ENCODE measurements at places on chromosomes 7 and 10.

DNA sequence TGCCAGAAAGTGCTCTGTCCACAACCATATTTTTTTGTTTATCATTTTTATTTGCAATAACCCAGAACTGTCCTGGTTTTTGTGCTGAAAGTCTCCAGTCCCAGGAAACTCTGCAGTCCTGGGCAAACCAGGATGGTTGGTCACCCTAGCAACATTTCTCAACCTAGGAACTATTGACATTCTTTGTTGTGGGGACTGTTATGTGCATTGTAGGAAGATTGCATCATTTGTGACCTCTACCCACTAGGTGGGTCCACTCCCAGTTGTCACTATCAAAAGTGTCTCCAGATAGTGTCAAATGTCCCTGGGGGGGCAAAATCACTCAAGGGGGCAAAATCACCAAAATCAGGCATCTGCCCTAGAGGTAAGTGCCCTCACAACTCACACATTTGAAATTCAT, 14.0 kb upstream of the SRI start:
- DNase-seq = no peak

GRCh38 chr10:124636271-124636995, 107.7 kb downstream of the FAM53B start:
- DNase-seq = no peak

- DNase-seq = no peak
Measured at GRCh38 chr10:72248468-72249151, 25.1 kb upstream of the DDIT4 start.

- DNase-seq = no peak
Measured at GRCh38 chr10:71234004-71234894, 21.9 kb downstream of the UNC5B start.

DNA sequence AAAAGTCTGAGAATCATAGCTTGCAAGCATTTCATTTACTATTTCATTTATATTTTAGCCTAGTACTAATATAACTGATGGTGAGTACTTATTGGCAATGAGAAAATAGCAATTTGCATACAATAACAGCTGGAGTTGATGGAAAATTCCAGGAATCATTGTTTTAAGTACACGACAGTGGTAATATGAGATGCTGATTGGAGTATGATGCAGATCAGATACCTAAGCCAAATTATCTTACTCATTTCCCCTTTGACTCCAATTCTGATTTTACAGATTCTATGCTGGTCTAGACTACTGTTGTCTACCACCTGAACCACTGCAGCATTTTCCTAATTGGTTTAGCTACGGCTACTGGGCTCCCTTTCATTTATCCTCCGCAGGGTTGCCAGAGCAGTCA, 36.7 kb downstream of the GNG11 start:
- DNase-seq = no peak

GRCh38 chr10:65501259-65501658, 1424.6 kb upstream of the LRRTM3 start:
- DNase-seq = no peak

GRCh38 chr10:1766049-1766448, 28.7 kb upstream of the ADARB2 start:
- no peak for DNase-seq

- DNase-seq = no peak
Measured at GRCh38 chr10:71243756-71244395, 31.5 kb downstream of the UNC5B start.

DNA sequence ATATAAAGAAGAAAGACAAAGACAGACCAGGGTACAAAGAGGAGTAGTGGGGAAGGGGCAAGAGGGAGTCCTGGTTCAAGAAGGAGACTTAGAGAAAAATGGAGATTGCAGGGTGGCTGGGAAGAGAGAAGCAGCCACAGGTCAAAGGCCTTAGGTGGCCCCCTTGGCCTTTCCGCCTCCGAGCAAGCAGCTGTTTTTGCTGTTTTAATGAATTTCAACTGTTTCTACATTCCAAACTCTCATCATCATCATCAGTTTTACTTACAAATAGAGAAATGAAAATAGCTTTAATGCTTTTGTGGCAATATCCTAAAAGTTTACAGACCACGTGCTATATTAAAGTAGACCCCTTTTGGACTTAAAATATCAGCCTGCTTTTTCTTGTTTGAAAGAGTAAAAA, 399.7 kb downstream of the EXOC4 start:
- no peak for DNase-seq

GRCh38 chr10:6014241-6014761, 37.0 kb upstream of the IL15RA start:
- DNase-seq = peak; percentile 51

- DNase-seq = no peak
Measured at GRCh38 chr10:110803239-110803749, 68.4 kb upstream of the PDCD4 start.

DNA sequence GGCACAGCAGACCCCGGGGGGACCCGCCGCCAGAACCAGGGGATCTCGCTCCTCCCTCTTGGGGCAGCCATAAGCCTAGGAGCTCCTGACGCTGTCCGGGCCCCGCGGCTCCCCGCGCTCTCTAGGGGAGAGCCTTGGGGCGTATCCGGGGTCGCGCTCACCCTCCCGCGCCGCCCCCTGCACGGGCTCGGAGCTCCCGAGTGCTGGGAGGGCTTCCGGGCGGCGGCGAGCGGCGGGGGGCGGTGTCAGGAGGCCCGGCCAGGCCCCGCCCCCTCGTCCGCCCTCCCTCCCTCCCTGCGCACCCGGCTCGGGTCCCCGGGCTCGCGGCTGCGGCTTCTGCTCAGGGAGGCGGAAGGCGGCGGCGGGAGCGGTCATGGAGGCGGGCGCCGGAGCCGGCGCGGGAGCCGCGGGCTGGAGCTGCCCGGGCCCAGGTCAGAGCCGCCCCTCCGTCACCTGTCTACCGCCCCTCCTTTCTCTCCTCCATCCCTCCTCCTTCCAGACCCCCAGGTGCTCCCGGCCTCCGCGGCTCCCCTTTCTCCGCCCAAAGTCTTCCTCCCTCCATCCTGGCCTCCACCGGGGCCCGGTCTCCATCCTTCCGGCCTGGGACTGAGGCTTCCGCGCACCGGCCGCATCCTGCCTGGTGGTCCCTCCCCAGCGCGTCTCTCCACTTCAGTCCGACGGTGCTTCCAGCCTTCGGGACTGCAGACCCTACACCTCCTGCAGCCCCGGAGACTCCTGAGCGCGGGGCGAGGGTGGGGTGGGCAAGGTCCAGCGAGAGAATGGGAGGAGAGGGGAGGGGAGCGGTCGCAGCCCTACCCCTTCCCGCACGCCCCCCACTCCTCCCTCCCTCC, at the start of gene CCDC136:
Gene CCDC136, plus strand, starts transcription at position 848 of the 851 bp plus-strand sequence. CDS start 444 bp downstream, outside the sequence.
- peak; percentile 49 for DNase-seq

GRCh38 chr10:22962817-22963216, 35.0 kb downstream of the ARMC3 start:
- DNase-seq = no peak

- no peak for DNase-seq
Measured at GRCh38 chr7:46512891-46513413, 591.9 kb upstream of the IGFBP3 start.

GRCh38 chr10:97861097-97861750, 11.6 kb downstream of the GOLGA7B start:
- DNase-seq = peak; percentile 81

GRCh38 chr10:24394461-24395190, 185.7 kb downstream of the KIAA1217 start:
- DNase-seq = no peak

DNA sequence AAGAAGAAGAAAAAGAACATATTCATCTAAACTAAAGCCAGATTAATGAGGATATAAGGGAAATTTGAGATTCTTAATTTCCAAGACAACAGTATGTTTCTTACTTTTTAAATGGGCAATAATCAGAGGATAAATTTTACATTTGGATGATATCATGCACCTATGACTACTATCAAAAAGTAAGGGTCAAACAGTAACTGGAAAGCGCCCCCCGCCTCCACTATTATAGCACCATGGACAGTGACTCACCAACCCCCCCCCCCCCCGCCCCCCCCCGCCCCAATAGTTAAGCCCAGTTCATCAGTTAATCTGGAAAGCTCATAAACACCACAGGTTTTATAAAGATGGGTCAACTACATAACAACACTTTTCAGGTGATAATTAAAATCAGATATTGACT, 194.3 kb upstream of the DGKB start:
- DNase-seq = no peak

DNA sequence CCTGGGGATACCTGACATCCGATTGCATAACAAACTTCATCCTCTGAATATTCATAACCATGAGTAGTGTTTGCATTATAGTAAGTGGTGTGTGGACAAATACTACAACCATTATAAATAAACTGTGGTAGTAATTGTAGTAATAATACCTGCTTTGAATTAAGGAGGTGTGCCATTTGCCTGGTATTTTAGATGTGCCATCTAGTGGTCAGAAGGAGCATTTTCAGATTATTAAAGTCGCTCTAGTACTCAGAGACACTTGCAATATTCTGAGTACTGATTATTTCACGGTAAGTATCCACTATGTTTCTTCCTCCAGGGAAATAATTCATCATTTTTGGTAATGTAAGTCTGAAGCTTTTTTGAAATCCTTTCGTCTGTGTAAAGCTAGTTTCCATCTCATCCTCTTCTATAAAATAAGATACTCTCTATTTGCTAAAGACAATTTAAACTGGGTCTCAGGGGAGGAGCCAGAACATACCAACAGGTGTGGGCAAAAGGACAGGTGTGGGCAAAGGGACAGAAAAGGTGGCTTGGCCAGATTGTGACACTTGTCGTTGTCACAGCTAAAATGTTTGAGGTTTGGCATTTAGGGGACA, 115.3 kb upstream of the WDR11 start:
- DNase-seq = peak; percentile 4

DNA sequence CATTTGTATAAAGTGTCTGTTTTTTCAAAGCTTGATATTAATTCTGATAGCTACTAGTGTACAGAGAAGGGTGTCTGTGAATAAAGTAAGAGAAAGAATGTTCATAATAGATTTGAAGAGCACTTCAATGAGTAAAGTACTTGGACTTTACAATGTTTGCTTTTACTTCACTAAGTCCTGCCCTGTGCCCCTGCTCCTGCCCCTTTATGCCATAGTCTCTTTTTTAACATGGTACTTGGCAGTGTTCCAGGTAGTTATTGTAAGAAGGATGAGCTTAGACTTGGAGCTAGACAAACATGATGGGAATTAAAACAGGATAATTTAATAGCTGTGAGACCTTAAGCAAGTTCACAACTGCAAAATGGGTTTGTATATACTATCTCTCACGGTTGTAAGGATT, 41.0 kb downstream of the ZEB1 start:
- no peak for DNase-seq

GRCh38 chr7:1100386-1100785, 12.5 kb downstream of the GPER1 start:
- DNase-seq = no peak

DNA sequence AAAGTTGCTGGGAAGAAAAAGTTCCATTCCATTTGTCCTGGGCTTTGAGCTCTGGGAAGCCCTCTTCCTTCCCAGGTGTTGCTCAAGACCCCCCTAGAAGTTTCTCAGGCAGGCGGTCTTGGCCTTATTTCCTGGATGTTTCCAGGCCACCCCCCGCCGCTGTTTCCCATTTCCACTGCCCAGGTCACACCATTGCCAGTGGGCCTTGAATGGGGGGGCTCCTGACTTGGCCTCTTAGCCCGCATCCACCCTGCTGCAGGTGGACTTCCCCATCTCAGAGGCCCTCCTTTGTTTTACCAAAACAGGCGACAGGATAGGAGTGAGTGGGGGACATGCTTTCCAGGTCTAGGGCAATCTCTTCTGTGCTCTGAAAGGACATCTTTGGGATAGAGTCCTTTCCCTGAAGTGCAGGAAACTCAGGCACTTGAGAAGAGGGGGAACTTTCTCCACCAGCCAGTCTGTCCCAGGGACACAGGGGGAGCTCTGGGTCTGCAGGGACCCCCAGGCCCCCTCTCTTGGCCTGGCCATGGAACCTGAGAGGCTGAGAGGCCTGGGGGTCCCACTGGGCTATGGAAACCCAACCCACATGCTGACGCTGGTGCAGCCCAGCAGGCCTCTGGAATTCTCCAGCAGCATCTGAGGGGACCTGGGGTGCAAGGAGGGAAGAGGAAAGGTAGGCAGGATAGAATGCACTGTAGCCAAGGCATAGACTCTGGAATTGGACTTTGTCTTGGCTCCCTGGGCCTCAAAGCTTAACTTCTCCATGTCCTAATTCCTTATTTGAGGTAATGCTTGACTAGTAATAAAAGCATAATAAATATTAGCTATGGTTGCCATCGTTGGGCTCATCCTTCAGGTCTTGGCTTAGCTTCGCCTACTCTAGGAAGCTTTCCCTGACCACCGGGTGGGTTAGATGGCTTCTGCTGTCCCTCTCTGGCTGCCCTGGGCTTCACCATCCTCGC, 17.6 kb downstream of the NEURL1 start:
- DNase-seq = no peak

DNA sequence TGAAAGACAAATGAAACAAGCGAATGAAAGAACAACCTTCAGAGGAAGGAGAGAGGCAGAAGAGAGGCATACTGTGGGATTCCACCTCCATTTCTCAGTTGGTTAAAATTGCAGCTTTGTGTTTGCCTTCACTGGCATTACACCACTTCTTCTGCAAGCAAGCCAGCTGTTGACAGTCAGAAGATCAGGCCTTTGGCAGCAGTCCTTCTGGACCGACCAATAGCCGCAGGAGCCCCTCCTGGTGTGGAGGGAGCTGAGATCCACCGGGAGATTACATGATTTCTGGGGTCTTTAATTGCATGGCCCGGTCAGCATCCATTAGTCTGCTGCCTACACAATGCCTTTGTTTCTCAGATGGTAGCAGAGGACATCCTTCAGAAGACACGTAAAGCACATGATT, 206.7 kb downstream of the ADAM12 start:
- DNase-seq = no peak

DNA sequence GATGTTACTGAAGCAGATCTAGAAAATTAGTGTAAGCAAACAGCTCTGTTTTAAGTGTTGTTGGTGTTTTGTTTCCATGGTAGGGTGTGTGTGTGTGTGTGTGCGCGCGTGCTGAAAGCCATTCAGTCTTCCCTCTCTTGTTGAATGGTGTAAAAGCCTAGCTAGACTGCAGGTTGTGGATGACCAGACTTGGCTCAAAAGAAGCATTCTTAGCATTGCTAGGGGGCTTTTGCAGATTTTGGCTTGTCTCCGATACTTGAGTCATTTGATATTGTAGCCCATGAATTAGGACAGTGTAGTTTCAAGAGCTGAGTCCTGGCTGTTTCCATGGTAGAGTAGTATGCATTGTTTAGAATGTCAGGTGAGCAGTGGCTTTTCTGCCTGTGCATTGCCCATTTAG, 99.1 kb downstream of the SND1 start:
- DNase-seq = no peak

DNA sequence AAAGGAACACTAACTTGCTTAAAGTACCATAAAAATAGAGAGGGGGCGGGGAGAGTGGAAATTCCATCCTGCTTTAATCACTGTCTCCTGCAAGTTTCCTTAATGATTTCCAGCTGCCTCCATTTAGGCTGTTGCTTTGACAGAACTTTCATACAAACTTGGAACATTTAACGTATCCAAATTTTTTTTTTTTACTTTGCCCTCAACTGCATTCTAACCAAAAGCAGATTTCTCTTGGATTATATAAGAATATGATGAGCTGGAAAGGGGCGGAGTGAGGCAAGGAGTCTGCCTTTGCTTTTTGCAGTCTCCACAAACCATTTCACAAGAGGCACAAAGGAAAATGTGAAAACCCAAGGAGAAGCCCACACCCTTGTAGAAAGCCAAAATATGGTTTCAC, 46.6 kb upstream of the COL1A2 start:
- peak; percentile 3 for DNase-seq

- DNase-seq = no peak
Measured at GRCh38 chr10:12013926-12014325, 28.7 kb downstream of the UPF2 start.
